ENCODE measurements at places on chromosomes 11 and 22. TPM values are rescaled to one million over a fixed set of nuclear protein-coding genes. Genes with fewer than 3 reads are reported as not detected.

DNA sequence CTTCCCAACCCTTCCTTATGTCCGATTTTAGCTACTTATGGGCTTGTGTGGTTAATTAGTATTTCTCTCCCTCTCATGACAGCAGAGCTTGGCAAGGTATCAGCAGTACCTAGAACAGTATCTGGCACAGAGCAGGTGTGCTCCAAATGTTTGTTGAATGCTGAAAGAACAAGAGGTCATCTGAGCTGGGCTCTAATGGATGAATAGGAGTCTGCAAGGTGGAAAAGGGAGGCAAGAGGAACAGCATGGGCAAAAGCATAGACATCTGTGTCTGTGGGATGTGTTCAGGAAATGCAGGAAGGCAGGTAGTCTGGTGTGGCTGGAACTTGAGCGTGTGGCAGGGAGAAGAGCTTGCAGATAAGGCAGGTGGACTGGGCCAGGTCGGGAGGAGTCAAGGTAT lies 19.0 kb downstream of the PRG3 start:
- H3K36me3 ChIP-seq, result no peaks in the 10 kb centered on the region
- peak overlapping the region; percentile 81 for H3K27ac ChIP-seq
- peaks cover 43% of the 10 kb centered on the region for H3K4me1 ChIP-seq
- H3K4me3 ChIP-seq, result no peak overlapping the region

- H3K4me3 ChIP-seq, result no peak overlapping the region
- DNase-seq, result no peak
- no peaks in the 10 kb centered on the region for H3K4me1 ChIP-seq
These were observed 312.0 kb upstream of the NARS2 start for GRCh38 chr11:78886616-78887015.

- no peaks in the 10 kb centered on the region for H3K4me1 ChIP-seq
- H3K36me3 ChIP-seq, result no peaks in the 10 kb centered on the region
- no peak overlapping the region for H3K27ac ChIP-seq
- H3K4me3 ChIP-seq, result no peak overlapping the region
- no peaks in the 10 kb centered on the region for H3K27me3 ChIP-seq
- peak; percentile 74 for DNase-seq
These were observed 57.1 kb downstream of the PARVB start for GRCh38 chr22:44080936-44081861.

DNA sequence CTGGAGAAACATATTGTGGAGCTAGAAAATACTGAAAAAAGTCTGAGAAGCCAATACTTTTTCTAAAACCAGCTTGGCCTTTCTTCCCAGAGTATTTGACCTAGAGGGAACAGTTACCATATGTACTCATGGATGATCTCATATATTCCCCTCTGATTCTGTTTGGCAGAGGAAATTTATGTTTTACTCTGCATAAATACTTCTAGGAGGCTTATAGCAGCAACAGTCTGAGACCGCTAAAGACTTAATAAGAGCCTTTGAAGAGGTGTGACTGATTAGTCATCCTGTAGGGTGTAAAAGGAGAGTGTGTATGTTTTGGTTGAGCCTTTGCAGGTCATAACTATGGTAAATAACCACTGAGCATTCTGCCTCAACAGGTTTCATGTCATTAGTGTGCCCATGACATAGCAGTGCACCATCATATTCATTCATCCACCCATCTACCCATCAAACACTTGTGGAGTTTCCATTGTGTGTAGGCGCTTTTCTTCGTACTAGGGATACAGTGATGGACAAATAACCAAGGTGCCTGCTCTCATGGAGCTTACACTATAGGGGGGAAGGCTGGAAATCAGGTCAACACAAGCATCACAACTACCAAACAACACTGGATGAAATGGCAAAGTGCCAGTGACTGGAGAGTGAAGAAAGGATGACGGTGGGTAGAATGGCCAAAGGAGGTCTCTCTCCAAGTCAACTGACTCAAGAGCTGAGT lies 44.5 kb downstream of the TRAF6 start:
- H3K27ac ChIP-seq, result no peak overlapping the region
- DNase-seq, result no peak
- no peaks in the 10 kb centered on the region for H3K36me3 ChIP-seq

GRCh38 chr11:119518746-119519730 lies 96.1 kb upstream of the THY1 start:
- H3K4me1 ChIP-seq, result no peaks in the 10 kb centered on the region
- H3K27me3 ChIP-seq, result no peaks in the 10 kb centered on the region
- H3K36me3 ChIP-seq, result no peaks in the 10 kb centered on the region

DNA sequence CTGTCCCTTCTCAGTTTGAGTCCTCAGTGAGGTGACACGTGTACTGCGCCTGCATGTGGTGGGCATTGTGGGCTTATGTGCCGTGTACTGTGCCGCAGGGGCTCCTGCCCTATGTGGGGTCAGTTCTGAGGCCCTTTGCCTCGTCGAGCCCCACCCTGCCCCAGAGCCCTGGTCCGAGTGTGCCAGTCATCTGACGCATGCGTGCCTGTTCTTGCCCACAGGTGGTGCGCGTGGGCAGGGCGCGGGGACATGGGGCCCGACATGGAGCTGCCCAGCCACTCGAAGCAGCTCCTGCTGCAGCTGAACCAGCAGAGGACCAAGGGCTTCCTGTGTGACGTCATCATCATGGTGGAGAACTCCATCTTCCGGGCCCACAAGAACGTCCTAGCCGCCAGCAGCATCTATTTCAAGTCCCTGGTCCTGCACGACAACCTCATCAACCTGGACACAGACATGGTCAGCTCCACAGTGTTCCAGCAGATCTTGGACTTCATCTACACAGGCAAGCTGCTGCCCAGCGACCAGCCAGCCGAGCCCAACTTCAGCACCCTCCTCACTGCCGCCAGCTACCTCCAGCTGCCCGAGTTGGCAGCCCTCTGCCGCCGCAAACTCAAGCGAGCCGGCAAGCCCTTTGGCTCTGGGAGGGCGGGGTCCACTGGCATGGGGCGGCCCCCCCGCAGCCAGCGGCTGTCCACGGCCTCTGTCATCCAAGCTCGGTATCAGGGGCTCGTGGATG lies 22.3 kb upstream of the TMEM191C start:
- no peaks in the 10 kb centered on the region for H3K27me3 ChIP-seq
- DNase-seq, result peak; percentile 1
- no peak overlapping the region for H3K27ac ChIP-seq
- H3K4me1 ChIP-seq, result peaks cover 26% of the 10 kb centered on the region
- no peaks in the 10 kb centered on the region for H3K36me3 ChIP-seq

DNA sequence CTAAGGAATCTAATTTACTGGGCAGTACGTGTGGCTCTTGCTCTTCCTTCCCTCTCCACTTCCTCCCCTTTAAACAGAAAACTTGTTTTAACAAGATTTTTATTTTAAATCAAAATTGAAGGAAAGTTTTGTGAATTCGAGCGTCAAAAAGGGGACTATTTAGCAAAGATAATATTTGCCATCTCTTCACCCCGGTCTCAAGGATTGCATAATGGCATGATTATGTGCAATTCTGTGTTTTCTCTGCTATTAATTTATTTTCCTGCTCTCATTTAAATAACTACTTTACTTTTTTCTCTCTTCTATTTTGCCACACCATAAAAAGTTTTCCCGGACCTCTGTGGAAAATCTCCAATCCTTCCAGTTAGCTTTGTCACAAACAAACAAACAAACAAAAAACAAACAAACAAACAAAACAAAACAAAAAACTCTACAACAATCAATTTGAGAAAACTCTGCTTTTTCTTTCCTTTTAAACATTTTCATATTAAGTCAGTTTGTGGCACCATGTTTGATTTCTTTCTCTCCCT lies 10.2 kb upstream of the PAX6 start:
- peaks cover 31% of the 10 kb centered on the region for H3K4me1 ChIP-seq
- no peaks in the 10 kb centered on the region for H3K36me3 ChIP-seq
- H3K27ac ChIP-seq, result no peak overlapping the region
- H3K27me3 ChIP-seq, result peaks cover 61% of the 10 kb centered on the region
- no peak overlapping the region for H3K4me3 ChIP-seq

AGBL2 gene
- total RNA-seq, result 2.9 TPM

DNAJB7 gene
- total RNA-seq, result not detected

All from body of pancreas (tissue), 4 donors.